Natural killer cell (primary cell): ENCODE measurements at places on chromosomes 7 and 10.

GRCh38 chr7:7203813-7204575, 21.6 kb downstream of the C1GALT1 start:
- DNase-seq = no peak

GRCh38 chr10:78419481-78420265, 386.0 kb downstream of the RPS24 start:
- no peak for DNase-seq

GRCh38 chr10:89156161-89156835, 50.8 kb downstream of the CH25H start:
- no peak for DNase-seq

- no peak for DNase-seq
These were observed 97.3 kb upstream of the IKZF1 start for GRCh38 chr7:50207251-50207564.

DNA sequence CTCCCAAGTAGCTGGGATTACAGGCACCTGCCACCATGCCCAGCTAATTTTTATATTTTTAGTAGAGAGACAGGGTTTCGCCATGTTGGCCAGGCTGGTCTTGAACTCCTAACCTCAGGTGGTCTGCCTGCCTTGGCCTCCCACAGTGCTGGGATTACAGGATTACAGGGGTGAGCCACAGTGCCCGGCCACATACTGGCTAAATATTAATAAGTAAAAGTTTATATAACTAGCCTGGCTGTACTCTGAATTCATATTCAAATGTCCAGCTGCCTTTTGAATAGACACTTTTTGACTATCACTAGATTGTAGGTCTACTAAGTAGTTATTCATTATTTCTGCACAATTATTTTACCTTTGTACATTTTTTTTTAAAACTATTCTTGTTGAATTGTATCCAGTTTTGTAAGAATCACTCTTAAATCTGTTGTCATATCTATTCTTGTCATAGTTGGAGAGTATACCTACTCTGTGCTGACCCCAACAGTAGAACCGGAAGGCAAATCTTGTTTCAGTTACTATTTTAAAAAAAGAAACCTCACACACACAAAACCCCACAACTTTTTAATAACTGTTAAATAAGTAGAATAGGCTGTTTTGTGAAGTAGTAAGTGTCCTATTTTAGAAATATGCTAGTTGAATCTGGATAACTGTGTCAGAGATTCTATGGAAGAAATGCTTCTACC, 29.6 kb downstream of the MINPP1 start:
- no peak for DNase-seq

DNA sequence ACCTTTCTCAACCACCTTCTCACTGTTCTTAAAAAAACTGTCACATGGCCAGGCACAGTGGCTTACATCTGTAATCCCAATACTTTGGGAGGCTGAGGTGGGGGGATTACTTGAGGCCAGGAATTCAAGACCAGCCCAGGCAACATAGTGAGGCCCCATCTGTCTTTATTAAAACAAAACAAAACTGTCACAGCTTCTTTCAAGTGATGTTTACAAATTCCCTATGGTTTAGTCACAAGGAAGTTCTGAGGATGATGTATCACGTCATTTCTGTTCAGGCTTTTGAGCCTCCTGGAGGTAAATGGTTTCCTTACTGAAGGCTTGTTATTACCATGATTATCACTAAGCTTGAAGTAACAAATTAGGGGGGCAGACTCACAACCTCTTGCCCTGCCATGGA, 186.2 kb downstream of the CFTR start:
- no peak for DNase-seq

DNA sequence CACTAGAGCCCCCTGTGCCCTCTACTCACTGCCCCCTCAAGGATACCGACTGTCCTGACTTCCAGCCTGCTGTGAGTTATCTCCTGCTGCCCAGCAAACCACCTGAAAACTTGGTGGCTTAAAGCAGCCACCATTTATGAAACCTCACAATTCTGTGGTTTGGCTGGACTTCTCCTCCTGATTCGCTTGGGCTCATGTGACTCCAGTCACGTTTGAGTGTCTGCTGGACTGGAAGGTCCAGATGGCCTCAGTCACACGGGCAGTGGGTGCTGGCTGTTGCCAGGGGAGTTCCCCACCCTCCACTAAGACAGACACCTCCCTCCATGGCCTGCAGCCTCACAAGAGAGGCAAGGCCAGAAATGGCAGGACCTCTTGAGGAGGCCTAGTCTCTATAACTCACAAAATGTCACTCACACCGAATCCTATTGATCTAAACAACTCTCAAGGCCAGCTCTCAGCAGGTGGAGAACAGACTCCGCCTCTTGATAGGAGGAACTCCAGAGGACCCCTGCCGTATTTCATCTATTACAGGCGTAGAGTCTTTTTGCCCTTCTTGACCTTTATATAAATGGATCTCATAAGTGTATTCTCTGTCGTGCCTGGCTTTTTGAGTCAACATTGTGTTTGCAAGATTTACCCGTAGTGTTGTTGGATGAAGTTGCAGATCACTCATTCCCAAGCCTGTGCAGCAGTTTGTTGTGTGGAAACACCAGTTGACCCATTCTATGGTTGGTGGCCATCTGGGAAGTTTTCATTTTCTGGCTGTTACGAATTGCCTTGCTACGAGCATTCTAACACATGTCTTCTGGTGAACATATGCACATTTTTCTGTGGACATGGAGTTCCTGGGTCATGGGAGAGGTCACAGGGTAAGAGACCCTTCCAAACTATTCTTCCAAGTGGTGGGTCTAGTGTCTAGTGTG, 48.3 kb downstream of the ZMIZ1 start:
- no peak for DNase-seq

GRCh38 chr10:11560076-11560709, 51.3 kb downstream of the USP6NL start:
- DNase-seq = no peak

GRCh38 chr7:37342688-37343471, 105.8 kb downstream of the ELMO1 start:
- DNase-seq = peak; percentile 85

- DNase-seq = no peak
These were observed 116.8 kb downstream of the MAD1L1 start for GRCh38 chr7:2115760-2116447.

DNA sequence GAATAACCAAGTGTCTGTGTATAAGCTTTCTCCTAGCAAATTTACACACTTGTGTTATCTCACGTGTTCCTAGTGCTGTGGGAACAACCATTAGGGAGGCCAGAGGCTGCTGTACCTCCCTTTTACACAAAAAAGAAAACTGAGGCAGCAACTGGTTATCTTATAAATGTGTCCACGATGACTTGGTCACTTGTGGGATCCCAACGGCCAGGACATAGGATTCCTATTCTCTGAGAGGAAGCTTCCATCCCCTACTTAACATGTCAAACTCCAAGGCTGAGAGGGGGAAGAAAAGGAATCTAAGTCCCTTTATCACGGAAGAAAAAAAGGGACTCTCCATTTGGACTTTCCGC, 484 bp downstream of the ZNF438 start:
- DNase-seq = peak; percentile 20

GRCh38 chr7:2018569-2019460, 213.9 kb downstream of the MAD1L1 start:
- DNase-seq = no peak

DNA sequence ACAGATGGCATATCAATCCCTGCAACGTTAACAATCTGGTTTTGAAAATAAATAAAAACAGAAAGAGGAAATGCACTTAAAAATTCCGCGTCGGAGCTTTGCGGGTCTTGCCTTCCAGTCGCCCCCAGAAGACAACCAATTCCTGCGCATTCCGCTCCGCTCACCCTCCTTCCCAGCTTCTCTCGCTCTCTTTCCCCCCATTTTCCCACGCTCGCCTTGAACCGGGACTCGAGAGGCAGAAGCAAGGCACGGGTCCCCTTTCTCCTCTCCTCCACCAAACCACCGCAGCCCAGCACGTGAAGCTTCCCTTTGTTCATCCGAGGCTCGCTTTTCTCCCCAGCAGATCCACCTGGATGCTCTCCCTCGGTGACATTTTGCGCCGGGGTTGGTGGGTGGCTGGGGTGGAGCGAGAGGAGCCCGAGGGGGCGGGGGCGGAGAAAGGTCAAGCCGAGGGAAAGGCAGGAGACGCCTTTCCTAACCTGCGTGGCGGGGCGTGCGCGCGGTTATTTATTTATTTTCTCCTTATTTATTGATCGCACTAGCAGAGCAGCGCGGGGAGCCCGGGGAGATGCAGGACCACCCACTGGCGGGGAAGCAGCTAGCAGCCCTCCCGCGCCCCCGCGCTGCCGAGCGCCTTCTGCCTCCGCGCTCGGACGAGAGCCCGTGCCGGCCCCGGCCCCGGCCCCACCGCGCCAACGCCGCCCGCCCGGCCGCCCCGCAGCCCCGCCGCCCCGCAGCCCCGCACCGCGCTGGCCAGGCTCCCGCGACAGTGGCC, at the start of gene KCND2:
KCND2 (plus strand) TSS at position 475 of the 775 bp plus-strand sequence.
- no peak for DNase-seq

GRCh38 chr10:18829259-18829658, 170.0 kb downstream of the ARL5B start:
- no peak for DNase-seq

DNA sequence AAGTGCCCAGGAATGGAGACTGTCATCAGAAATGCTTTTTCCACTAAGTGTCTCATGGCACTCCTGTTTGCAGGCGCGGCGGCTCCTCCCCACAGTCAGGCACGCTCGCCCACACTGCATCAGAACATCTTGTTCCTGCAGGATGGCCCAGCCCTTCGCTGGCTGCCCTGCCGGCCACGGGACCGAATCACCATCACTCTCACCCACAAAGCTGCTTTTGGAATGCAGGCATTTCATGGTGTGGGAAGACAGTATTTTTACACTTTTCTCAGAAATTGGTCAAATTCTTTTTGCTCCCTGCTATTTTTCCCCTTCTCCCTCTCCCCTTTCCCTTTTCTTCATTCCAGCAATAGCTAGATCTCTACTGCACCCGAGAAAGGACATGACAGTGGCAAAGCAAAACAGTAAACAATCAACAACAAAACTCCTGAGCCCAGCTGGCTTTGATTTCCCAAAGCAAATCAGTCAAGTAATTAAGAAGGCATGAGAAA, 176.1 kb upstream of the TNS3 start:
- DNase-seq = no peak
